ENCODE measurements at places on chromosomes 5 and 9. TPM values are rescaled to one million over a fixed set of nuclear protein-coding genes. Genes with fewer than 3 reads are reported as not detected.

DNA sequence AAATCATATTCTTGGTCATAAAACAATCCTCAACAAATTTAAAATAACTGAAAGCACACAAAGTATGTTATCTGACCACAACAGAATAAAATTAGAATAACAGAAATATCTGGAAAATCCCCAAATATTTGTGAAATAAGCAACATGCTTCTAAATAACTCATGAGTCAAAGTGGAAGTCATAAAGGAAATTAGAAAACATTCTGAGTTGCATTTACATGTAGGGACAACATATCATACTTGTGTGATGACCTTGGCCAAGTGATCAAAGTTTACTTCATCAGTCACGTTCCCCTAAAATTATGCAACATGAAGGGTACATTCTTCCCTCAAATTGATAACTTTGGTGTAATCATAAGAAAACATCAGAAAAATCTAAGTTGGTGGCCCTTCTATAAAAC lies 64.7 kb downstream of the CSF2 start:
- H3K27ac ChIP-seq: no peak overlapping the region
- DNase-seq: no peak
- H3K27me3 ChIP-seq: no peaks in the 10 kb centered on the region
- no peak overlapping the region for H3K4me3 ChIP-seq

DNA sequence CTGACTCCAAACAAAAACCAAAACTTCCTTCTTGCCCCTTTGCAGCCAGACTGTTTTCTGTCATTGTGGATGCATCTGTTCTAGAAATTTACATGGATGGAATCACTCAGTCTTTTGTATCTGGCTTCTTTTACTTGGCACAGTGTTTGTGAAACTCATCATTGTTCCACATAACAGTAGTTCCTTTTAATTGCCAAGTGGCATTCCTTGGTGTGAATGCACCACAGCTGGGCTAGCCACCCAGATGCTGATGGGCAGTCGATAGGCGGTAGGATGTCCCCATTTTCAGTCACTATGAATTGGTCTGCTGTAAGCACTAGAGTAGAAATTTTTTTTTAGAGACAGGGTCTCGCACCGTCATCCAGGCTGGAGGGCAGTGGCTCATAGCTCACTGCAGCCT lies 6.3 kb upstream of the CLPTM1L start:
- H3K4me1 ChIP-seq: no peaks in the 10 kb centered on the region
- no peak overlapping the region for H3K4me3 ChIP-seq
- no peak for DNase-seq
- H3K27ac ChIP-seq: no peak overlapping the region
- H3K36me3 ChIP-seq: no peaks in the 10 kb centered on the region

DNA sequence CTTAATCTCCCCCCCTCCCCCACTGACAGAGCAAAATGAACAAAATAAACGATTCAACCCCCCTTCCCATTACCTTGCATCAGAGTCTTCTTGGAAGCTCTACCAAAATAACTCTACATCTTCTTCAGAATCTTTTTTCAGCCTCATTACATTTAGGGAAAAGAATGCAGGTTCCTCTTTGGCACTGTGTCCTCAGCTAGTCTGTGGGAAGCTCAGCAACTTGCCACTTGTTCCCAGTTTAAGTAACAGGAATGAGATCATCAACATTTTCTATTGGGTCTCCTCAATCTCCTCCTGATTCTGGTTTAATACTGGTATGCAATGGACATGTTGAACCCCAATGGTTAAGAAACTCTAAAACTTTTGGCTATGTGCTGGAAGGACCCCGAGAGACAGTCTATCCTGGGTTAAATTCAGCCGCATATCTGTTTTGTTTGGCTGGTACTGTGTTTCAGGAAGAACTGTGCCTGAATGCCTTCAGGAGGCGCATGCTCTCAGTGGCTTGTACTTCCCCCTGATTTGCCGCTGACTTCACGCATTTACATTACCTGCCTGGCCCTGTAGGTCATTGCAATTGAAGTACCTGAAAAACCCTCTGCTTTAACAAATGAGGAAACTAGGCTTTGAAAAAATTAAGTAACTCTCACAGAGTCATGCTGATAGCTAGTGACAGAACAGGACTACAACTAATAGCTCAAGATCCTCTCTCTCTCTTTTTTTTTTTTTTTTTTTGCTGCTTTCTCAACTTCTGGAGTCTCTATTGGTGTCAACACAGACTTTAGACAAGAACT lies 78.1 kb upstream of the HMHB1 start:
- DNase-seq: no peak
- no peaks in the 10 kb centered on the region for H3K27me3 ChIP-seq
- no peak overlapping the region for H3K27ac ChIP-seq
- H3K36me3 ChIP-seq: no peaks in the 10 kb centered on the region

The GABRA1 gene
- not detected for total RNA-seq

- no peak for DNase-seq
- no peak overlapping the region for H3K27ac ChIP-seq
- no peak overlapping the region for H3K4me3 ChIP-seq
- no peaks in the 10 kb centered on the region for H3K27me3 ChIP-seq
- no peaks in the 10 kb centered on the region for H3K4me1 ChIP-seq
These were observed 25.1 kb upstream of the UBE2QL1 start for GRCh38 chr5:6423327-6424109.

The C9 gene
- not detected for total RNA-seq

The PRRX2 gene
- not detected for total RNA-seq

GRCh38 chr9:19270421-19270949 lies 40.0 kb downstream of the DENND4C start:
- no peaks in the 10 kb centered on the region for H3K4me1 ChIP-seq
- H3K36me3 ChIP-seq: no peaks in the 10 kb centered on the region
- H3K27me3 ChIP-seq: no peaks in the 10 kb centered on the region
- no peak for DNase-seq
- no peak overlapping the region for H3K27ac ChIP-seq

DNA sequence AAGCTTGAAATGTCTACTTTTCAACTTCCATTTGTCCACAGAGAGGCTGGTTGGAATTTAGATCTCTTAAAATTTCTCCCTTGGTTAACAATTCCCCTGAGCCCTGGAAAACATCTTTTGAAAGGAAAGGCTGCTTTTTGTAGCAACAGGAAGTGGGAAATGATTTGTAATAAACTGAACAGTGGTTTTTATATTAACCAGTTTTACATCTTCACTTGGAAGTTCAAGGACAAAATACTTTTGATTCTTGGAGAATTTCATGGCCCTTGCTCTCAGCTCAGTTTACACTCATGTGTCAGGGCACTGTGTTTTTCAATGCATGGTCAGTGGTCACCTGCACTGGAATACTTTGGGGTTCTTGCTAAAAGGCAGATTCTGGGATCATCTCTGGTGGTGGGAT lies 9.9 kb downstream of the MLANA start:
- no peaks in the 10 kb centered on the region for H3K4me1 ChIP-seq
- no peaks in the 10 kb centered on the region for H3K36me3 ChIP-seq
- H3K27ac ChIP-seq: no peak overlapping the region
- no peaks in the 10 kb centered on the region for H3K27me3 ChIP-seq
- H3K4me3 ChIP-seq: no peak overlapping the region

The FOXD4 gene
- total RNA-seq: not detected

GRCh38 chr5:108997720-108998119 lies 250.0 kb downstream of the FER start:
- H3K27ac ChIP-seq: no peak overlapping the region
- H3K4me3 ChIP-seq: no peak overlapping the region

DNA sequence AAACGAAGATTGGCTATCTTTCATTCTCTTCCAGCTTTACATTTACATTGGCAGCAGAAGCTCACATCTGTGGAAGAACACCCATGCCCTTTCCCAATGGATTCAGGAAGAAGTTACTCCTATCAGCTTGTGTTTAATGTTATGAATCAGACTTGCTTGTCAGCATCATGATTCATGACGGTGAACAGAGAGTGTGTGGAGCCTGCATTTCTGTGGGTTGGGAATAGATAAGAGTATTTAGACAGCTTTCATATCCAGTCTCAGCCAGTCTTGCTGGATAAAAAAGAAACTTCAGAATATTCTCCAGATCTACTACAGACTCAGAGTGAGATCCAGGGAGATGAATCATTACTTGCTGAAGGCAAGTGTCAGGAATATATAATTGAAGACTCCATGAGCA lies 812.9 kb upstream of the ZNF608 start:
- H3K27ac ChIP-seq: no peak overlapping the region
- peak; percentile 25 for DNase-seq
- H3K36me3 ChIP-seq: no peaks in the 10 kb centered on the region
- H3K27me3 ChIP-seq: no peaks in the 10 kb centered on the region
- no peak overlapping the region for H3K4me3 ChIP-seq

The HOMER1 gene
- 27.3 TPM for total RNA-seq

DNA sequence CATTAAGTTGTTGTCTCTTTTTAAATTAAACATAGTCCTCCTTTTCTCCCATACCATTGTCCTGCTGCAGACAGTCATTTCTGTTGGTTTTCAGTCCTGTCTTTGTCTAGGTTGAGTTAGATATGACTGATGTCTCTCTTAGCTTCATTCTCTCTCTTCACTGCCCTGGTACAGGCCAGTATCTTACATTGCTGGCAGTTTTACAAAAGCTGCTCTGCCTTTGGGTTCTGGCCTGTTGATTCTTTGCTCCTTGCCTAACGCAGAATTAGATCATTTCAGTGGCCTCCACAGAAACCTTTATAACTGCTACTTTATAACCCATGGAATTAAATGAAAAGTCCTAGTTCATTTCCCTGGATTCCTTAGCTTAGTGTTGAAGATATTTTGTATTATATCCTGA lies 33.7 kb downstream of the GPR21 start:
- H3K27me3 ChIP-seq: no peaks in the 10 kb centered on the region
- peaks cover 4% of the 10 kb centered on the region for H3K4me1 ChIP-seq
- no peak overlapping the region for H3K4me3 ChIP-seq
- no peaks in the 10 kb centered on the region for H3K36me3 ChIP-seq
- H3K27ac ChIP-seq: no peak overlapping the region

- H3K36me3 ChIP-seq: no peaks in the 10 kb centered on the region
- no peak overlapping the region for H3K27ac ChIP-seq
- no peak for DNase-seq
These were observed 20.8 kb downstream of the VCAN start for GRCh38 chr5:83492331-83492730.

The SLC45A2 gene
- not detected for total RNA-seq

DNA sequence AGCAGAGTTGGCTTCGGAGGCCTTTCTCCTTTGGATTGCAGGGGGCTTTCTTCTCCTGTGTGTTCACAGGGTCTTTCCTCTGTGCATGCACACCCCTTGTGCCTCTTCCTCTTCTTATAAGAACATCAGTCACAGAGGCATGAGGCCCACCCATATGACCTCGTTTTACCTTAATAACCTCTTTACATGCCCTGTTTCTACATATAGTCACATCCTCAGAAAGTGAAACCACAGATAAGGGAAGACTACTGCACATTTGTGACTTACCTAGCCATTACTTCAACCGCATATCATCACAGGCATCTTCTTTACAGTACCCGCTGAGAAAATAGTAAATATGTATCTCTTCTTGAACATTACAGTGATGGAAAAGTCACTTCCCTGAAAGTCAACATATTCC lies 204.9 kb upstream of the TARS1 start:
- no peaks in the 10 kb centered on the region for H3K27me3 ChIP-seq
- no peak overlapping the region for H3K27ac ChIP-seq
- no peaks in the 10 kb centered on the region for H3K36me3 ChIP-seq

- no peaks in the 10 kb centered on the region for H3K36me3 ChIP-seq
- H3K4me3 ChIP-seq: no peak overlapping the region
- H3K27ac ChIP-seq: no peak overlapping the region
- H3K27me3 ChIP-seq: no peaks in the 10 kb centered on the region
- DNase-seq: no peak
These were observed 23.8 kb upstream of the NOTCH1 start for GRCh38 chr9:136569526-136570148.

The C9orf50 gene
- not detected for total RNA-seq
